ENCODE measurements at places on chromosomes 2 and 18. TPM values are rescaled to one million over a fixed set of nuclear protein-coding genes. Genes with fewer than 3 reads are reported as not detected.

POTEJ gene
- not detected for total RNA-seq

FRZB gene
- total RNA-seq, result 1.7 TPM

ITGA4 gene
- 31.9 TPM for total RNA-seq

AMER3 gene
- total RNA-seq, result not detected

SCN2A gene
- total RNA-seq, result 0.56 TPM

TTN gene
- 1,034 TPM for total RNA-seq

TGFA gene
- 0.19 TPM for total RNA-seq

ZNF396 gene
- total RNA-seq, result 0.27 TPM

TRAPPC8 gene
- 37.3 TPM for total RNA-seq

SLC9A4 gene
- total RNA-seq, result 0.42 TPM

GALNT14 gene
- not detected for total RNA-seq

CABYR gene
- 1.4 TPM for total RNA-seq

CIDEA gene
- total RNA-seq, result not detected

ANKRD62 gene
- total RNA-seq, result not detected

GALR1 gene
- total RNA-seq, result not detected

SIX2 gene
- total RNA-seq, result 68.8 TPM

COPS7B gene
- 21.4 TPM for total RNA-seq

ZNF516 gene
- total RNA-seq, result 11.3 TPM

CFC1 gene
- not detected for total RNA-seq

CLEC4F gene
- not detected for total RNA-seq
